ENCODE measurements at places on chromosomes 16 and 17.

- no peak for DNase-seq
Observed at GRCh38 chr16:3256866-3257465, 533 bp upstream of the MEFV start.

DNA sequence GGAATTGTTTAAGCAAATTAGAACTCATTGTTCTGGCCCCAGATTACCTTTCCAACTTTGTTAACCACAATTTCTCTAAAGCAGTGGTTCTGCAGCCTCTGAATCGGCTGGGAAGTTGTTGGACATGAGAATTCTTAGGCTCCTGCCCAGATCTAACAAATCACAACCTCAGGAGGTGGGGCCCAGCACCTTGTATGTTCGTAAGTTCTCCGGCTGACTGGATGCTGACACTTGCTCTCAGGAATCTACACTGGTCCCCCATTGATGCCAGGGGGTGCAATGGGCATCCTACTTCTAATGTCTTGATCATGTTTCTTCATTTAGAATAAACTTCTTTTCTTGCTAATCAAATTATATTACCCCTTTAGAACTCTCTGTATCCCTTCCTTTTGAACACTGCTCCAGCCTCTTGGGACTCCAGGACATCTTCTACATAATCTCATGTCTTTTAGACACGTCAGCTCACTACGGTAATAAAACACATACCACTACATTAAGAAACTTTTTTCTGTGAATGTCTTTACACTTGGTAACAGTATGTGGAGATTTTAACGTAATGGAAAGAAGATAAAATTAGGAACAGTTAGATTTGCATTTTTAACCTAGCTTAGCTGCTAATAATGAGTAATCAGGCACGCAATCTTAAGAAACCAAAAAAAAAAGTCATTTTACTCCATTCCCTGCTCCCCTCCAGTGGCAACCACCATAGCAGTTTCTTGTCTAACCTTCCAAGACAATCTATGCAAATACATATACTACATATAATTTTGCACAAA is 143.2 kb downstream of the ITFG1 start:
- no peak for DNase-seq

DNA sequence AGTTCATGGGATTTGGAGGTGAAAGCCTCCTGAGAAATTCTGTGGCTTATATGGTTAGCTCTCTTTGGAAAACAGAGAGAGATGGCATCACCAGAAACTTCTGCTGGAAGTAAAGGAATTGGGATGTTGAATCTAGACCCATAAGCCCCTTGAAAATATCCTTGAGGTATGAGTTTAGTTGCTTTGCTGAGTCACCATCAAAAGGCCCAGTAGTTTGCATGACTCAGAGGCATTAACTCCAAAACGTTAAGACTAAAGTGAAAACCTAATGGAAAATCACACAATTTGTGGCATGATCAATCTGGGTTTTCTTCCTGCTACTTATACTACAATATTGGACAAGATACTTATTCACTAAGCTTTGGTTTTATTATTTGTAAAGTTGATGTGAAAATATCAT is 349.2 kb upstream of the SALL1 start:
- DNase-seq, result no peak

- DNase-seq, result no peak
Observed at GRCh38 chr16:74759564-74759963, 15.1 kb downstream of the FA2H start.

DNA sequence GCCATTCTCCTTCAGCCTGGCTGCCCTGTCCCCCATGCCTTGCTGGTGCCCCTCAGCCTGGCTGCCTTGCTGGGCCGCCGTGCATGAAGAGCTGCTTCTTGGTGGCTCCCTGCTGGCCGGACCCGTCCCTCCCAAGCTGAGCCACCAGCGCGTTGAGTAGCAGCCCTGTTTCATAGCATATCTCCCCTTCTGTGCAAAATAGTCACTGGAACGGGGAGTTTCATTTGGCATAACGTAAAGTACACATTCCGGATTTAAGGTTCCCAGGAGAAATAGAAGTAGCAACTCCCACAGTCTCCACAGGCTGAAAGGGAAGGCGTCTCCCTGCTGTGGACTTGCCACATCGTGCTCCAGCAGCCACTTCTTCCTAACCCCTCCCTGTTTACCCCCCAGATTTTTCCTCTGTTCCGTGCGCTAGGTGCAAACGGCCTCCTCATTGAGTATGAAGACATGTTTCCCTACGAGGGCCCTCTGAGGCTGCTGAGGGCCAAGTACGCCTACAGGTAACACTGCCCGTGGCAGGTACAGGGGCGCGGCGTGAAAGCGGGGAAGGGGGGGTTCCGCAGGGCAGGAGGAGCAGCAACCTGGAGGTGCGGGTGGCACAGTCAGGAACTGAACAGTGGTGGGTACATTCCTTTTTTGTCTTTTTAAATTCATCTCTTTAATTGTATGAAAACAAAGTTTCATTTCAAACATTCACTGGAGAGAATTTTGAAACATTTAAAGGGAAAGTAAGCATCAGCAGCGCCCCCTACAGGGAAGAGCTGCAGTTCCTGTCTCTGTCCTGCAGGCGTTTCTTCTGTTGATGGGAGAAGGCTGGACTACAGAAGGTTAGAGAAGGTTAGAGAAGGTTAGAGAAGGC is 5.8 kb upstream of the OGFOD3 start:
- peak; percentile 44 for DNase-seq

GRCh38 chr16:48373258-48374029 is 11.8 kb downstream of the SIAH1 start:
- no peak for DNase-seq

GRCh38 chr16:87803385-87803784 is 37.6 kb upstream of the KLHDC4 start:
- no peak for DNase-seq

DNA sequence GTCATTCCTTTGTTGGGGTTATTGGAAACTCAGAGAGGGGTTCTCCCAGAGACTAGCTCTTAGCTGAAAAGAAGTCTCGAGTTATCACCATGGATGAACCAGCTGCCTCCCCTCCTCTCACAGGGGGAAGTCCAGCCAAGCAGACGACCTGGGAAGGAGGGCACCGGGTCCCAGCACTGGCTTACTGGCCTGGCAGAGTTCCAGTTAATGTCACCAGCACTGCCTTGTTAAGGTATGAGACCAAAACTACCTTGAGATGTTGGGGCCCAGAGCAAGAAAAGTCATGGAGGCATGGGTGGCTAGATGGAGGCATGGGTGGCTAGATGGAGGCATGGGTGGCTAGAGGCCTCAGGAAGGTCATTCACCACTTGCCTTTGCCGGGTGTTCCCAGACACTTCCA is 72.4 kb downstream of the WIPI1 start:
- no peak for DNase-seq

DNA sequence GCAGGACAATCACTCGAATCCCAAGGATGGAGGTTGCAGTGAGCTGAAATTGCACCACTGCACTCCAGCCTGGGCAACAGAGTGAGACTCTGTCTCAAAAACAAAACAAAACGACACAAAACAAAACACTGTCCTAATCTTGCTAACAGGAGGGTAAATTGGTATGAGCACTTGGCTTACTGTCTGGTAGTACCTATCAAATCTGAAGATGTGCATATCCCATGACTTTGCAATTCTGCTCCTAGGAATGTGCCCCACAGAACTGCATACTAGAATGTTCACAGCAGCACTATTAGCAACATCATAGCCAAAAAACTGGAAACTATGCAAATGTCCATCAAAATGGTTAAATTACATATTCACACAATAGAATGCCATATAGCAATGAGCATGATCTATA is 15.7 kb downstream of the MTSS2 start:
- no peak for DNase-seq

- no peak for DNase-seq
Observed at GRCh38 chr16:3121851-3122467, 9.6 kb downstream of the ZNF205 start.

GRCh38 chr17:77086433-77087010 is 54.2 kb upstream of the SEC14L1 start:
- DNase-seq, result peak; percentile 94

DNA sequence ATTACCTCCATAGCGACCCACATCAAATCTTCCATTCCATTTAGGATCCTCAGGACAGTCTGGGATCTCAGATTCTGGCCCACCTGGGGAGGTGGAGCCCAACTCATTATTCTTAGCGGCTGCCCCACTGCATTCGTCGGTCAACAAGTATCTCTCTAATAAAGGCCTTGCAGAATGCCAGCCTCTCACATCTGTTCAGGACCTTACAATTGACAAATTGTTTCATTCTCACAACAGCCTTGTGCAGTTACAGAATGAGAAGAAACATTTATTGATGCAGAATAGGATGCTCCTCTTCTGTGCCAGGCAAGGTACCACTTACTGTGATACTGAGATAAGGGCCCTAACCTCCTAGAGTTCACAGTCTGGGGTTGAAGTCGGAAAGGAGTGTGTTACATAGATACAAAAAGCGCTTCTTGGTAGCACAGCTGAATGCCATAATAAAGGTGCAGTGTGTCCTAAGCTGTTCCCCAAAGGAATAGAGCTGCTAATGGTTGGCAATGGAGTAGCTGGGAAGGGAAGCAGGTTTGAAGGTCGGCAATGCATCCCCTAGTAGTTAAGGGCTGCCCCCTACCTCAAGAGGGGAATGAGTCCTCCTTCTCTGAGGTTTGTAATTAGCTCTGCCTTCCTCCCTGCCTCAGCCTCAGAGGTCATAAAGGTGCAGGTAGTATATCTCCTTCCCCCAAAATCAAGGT is 2.3 kb upstream of the MPP2 start:
- no peak for DNase-seq

GRCh38 chr17:74514632-74515334 is 16.5 kb downstream of the CD300LB start:
- DNase-seq, result no peak

DNA sequence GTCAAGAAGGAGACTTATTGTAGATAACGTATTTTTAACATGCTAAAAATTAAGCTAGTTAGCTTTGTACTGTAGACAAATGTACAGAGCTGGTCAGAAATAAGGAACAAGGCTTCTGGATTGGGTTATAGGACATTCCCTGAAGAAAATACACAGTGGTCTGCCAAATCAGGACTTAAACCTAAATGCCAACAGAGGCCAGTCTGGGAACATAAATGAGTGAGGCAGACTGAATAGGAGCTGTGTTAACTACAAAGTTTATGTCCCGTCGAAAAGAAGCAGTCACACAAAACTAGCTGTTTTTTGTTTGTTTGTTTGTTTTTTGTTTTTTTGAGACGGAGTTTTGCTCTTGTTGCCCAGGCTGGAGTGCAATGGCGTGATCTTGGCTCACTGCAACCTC is 120.4 kb upstream of the C17orf78 start:
- DNase-seq, result no peak

- DNase-seq, result peak; percentile 27
Observed at GRCh38 chr17:1997289-1997926, 27.7 kb downstream of the RTN4RL1 start.

GRCh38 chr17:58200024-58200633 is 7.6 kb downstream of the EPX start:
- peak; percentile 42 for DNase-seq

DNA sequence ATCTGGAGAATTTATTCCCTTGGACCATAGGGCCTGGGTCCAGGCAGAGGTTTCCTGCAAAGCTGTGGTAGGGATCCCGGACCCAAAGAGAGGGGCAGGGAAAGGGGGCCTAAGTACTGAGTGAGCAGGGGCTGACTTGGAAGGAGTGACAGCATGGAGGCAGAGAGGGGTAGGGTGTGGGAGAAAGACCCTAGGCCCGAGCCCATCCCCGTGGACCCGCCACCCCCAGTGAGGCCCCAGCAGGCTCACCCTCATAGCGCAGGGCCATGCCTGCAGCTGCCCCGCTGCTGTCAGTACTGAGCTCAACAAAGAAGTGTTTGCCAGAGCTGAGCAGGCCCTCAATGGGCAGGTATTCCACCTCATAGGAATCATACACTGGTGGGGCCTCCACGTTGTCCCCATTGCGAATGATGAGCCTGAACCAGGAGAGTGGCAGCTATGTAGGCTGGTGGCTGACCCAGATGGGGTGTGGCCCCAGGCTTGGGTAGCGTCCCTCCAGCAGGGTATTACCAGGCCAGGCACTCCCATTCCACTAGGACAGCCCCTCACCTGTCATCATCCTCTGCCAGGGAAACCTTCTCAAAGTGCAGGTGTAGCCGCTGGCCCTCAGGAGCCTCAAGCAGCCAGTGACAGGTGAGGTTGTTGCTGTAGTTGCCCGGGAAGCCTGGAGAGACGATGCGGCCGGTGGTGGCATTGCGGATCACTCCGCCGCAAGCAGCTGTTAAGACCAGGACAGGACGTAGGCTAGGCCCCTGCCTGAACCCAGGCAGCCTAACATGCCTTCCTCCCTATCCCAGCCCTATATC is 9.1 kb upstream of the PHF12 start:
- DNase-seq, result no peak

DNA sequence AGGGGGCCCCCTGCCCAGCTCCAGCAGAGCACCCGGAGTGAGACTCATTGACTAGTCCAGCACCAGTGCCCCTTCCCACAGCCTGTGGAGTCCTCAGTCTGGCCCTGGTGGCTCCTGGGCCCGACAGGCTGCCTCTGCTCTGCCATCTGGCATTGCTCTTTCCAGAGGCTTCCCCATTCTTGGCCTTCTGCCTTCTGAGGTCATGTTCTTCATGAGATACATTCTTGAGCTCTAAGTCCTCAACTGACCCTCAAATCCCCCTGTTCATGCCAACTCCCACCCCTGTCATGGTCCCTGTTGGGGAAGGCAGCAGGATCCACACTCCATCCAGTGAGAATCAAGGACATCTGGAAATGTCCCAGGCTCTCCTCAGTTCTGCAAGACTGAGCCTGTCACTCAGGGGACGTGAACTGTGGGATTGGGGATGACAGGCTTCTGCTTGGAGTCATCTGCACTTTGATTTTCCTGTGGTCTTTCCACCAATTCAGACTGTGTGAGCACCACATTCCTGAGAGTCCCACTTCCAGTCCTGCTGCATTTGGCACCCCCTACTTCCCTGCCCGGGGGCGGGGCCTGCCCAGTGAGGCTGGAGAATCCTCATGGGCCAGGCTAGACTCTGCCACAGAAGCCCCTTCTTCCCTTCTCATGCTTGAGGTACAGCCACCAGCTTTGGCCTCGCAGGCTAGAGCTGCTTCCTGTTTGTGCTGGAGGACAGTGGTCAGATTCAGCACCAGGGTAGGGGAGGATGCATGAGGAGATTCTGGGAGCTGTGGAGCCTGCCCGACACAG is 2.7 kb downstream of the TRPV2 start:
- DNase-seq, result no peak

DNA sequence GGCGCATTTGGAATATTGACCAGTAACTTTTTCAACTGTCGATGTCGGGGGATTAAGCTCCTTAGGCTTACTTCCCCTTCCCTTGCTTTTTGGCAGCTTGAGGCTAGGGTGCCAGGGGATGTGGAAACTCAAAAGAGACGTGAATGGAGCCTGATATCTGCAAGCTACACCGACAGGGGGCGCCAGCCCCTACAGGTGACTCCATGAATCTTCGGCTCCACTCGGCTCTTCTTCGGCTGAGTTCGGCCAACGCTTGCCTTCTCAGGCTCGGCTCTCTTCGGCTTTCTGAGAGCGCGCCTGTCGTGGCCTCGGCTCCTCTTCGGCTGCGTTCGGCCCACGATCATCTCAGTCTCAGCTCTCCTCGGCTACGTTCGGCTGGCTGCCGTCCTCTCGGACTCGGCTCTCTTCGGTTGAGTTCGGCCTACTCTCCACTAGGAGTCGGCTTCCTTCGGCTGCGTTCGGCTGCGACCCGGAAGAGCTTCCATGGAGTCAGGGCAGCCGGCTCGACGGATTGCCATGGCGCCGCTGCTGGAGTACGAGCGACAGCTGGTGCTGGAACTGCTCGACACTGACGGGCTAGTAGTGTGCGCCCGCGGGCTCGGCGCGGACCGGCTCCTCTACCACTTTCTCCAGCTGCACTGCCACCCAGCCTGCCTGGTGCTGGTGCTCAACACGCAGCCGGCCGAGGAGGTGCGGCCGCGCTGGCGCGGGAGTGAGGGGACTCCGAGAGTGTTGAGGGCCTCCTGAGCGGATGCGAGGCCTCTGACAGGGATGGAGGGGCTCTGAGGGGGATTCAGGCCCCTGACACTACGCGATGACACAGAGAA is at the start of gene ERCC4:
Gene ERCC4 (plus strand): TSS at position 472 of the 827 bp plus-strand sequence. CDS start 12 bp downstream, at position 484.
- DNase-seq, result peak; percentile 100

Data from colonic mucosa (tissue), 4 donors.